ENCODE measurements at places on chromosomes 5 and 9. TPM values are rescaled to one million over a fixed set of nuclear protein-coding genes. Genes with fewer than 3 reads are reported as not detected.
A peak's percentile ranks its signal among the peaks of the same experiment; 100 is the strongest.

- H3K27ac ChIP-seq: no peak overlapping the region
- H3K4me1 ChIP-seq: peaks cover 9% of the 10 kb centered on the region
- no peak for DNase-seq
- H3K36me3 ChIP-seq: no peaks in the 10 kb centered on the region
- H3K27me3 ChIP-seq: no peaks in the 10 kb centered on the region
These were observed 71.4 kb upstream of the CAST start for GRCh38 chr5:96590796-96591195.

- H3K4me3 ChIP-seq: no peak overlapping the region
- DNase-seq: no peak
- H3K4me1 ChIP-seq: peaks cover 6% of the 10 kb centered on the region
- H3K36me3 ChIP-seq: no peaks in the 10 kb centered on the region
- H3K27me3 ChIP-seq: no peaks in the 10 kb centered on the region
These were observed 737.4 kb upstream of the GRAMD2B start for GRCh38 chr5:125685771-125686170.

DNA sequence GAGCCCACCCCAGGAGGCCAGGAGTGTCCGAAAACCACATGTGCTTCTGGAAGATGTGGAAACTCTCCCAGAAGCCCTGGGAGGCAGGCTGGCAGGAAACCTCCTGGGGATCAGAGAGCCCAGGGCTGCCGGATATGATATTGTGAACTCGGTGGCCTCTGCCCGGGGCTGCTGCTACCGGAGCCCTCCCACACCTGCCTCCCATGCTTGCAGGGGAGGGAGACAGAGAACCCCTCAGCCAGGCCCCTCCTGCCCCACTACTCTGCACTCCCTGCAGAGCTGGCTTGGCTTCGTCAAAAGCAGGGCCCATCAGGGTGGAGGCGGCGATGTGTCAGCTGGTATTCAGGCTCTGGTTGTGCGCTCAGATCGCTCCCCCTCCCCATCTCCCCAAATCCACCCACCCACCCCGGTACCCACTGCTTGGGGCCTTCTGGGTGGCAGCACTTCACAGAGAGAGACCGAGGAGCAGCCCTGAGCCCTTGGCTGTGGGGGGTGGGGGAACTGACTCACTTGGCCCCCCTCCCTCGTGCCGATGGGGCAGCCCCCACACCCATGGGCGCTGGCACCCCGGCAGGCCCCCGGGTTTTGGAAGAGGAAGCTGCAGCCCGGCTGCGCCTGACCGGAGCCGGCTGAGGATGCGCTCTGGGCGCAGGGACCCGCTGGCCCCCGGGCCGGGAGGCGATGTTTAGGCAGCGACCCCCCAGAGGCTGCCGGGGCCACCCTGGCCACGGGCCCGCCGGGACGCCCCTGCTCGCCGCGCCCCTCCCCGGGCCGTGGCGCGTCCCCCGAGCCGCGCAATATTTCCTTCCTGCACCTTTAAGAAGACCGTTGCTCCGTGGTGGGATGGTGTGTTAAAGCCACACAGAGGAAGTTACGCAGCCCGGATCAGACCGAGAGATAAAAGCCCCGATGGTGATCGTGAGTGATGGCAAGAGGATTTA is 786 bp upstream of the NTNG2 start:
- peak; percentile 29 for DNase-seq
- H3K27me3 ChIP-seq: peaks cover 71% of the 10 kb centered on the region
- no peak overlapping the region for H3K27ac ChIP-seq

DNA sequence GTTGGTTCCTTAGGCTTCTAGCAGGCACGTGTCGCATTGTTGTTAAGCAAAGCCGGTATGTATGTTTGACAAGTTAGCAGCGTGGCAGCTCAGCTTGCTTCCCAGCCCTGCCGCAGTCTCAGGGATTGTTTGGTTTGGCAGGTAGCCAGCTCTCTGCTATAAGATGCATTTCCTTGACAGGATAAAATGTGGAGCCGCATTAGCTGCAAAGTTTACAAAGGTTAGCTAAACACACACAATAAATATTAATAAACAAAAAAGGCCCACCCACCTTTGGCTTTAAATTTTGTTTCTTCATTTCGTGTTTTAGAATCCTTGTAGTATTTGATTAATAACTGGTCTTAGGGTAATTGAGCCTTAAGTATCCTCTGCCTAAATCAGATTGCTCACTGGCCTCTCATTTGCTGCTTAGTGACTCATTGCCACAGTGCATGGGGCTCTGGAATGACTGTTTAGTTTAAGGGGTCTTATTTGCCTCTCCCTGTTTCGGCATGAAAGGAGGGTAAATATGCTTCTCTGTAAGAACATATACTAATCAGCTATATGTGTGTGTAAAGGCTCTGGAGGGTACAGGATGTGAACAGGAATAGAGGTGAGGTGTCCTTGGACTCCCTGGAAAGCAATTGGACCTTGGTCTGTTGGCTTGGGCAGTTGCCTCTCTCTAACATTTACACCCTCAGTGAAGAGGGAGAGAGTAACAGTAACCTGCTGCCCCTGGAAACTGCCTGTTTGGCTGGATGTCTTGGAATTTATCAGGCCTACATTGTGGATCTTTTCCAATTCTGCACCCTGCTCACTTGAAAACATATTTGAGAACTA is 122.0 kb downstream of the GDNF start:
- H3K4me3 ChIP-seq: no peak overlapping the region
- DNase-seq: peak; percentile 90
- H3K27me3 ChIP-seq: no peaks in the 10 kb centered on the region
- no peak overlapping the region for H3K27ac ChIP-seq
- H3K4me1 ChIP-seq: peaks cover 19% of the 10 kb centered on the region

DNA sequence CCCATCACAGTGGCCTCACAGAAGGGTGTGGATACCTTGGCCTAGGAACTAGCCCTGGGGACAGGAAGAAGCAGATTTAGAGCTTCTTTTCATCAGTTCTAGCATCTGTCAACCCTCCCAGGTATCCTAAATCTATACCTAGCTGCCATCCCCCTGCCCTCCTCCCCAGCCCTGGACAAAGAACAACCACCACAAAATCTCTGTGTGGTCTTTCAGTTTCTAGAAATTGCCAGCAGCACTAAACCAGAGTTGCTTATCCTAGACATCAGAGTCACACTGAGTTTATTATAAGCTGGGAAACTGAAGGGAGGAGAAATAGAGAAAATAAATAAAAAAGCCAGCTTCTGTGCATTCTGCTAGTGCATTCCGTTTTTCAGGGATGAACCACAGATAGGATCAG is 14.6 kb downstream of the CCDC180 start:
- H3K4me1 ChIP-seq: peaks cover 5% of the 10 kb centered on the region
- H3K27me3 ChIP-seq: no peaks in the 10 kb centered on the region
- peak overlapping the region; percentile 68 for H3K27ac ChIP-seq
- H3K4me3 ChIP-seq: no peak overlapping the region

- no peaks in the 10 kb centered on the region for H3K4me1 ChIP-seq
- DNase-seq: no peak
- H3K4me3 ChIP-seq: no peak overlapping the region
- peaks cover 12% of the 10 kb centered on the region for H3K27me3 ChIP-seq
These were observed 69.8 kb downstream of the PTTG1 start for GRCh38 chr5:160491438-160491837.

- H3K27ac ChIP-seq: no peak overlapping the region
- no peaks in the 10 kb centered on the region for H3K27me3 ChIP-seq
- no peak overlapping the region for H3K4me3 ChIP-seq
- peak; percentile 44 for DNase-seq
- H3K4me1 ChIP-seq: no peaks in the 10 kb centered on the region
These were observed 68.8 kb upstream of the PPP2R2B start for GRCh38 chr5:146947181-146947941.

DNA sequence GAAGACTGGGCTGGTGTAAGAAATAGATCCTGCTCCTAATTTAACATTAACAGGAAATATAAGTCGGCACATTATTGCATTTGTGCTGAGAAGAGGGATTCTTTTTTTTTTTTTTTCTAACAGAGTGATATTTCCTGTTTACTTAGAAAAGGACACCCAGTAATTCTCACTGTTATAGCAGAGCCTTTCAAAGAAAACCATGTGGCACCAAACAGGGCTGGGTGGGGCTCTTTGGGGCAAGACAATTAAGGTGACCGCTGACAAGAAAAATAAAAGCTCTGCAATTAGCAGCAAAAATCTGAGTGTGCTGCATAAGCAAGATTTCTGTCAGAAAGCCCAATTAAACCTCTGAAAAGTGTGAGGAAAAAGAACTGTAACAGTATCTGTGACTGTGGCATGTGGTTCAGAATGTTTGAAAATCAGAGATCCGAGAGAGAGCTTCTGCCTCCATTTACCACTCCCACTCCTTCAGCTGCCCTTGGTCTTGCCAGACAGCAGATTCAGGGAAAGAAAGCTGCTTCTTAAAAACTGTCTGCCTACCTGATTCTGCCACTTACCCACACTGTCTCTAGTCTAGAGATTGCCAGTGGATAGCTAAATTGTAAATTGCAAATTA is 77.1 kb upstream of the IQGAP2 start:
- no peak overlapping the region for H3K27ac ChIP-seq
- no peaks in the 10 kb centered on the region for H3K4me1 ChIP-seq
- no peaks in the 10 kb centered on the region for H3K36me3 ChIP-seq
- no peak for DNase-seq

GRCh38 chr5:95027151-95027721 is 257.7 kb downstream of the MCTP1 start:
- no peak for DNase-seq
- no peaks in the 10 kb centered on the region for H3K27me3 ChIP-seq
- H3K4me1 ChIP-seq: peaks cover 17% of the 10 kb centered on the region
- H3K27ac ChIP-seq: no peak overlapping the region
- H3K36me3 ChIP-seq: no peaks in the 10 kb centered on the region

DNA sequence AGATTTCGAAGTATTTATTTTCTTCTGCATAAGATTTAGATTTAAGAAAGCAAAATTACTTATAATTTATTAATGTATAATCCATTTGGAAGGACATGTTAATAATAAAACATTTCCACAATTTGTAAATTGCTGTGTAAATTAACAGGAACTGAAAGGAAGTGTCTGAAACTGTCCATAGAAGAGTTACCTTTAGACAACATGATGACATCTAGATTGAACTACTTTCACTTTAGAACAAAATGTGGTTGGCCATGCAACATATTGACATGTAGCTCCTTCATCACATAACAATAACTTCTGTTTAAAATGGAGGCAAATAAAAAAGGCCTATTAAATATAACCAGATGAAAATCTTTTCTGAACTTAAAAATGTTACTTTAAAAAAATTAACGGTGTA is 1849.5 kb upstream of the ACO1 start:
- H3K4me3 ChIP-seq: no peak overlapping the region
- no peaks in the 10 kb centered on the region for H3K4me1 ChIP-seq
- no peaks in the 10 kb centered on the region for H3K27me3 ChIP-seq
- H3K36me3 ChIP-seq: peaks cover 6% of the 10 kb centered on the region
- no peak overlapping the region for H3K27ac ChIP-seq

DNA sequence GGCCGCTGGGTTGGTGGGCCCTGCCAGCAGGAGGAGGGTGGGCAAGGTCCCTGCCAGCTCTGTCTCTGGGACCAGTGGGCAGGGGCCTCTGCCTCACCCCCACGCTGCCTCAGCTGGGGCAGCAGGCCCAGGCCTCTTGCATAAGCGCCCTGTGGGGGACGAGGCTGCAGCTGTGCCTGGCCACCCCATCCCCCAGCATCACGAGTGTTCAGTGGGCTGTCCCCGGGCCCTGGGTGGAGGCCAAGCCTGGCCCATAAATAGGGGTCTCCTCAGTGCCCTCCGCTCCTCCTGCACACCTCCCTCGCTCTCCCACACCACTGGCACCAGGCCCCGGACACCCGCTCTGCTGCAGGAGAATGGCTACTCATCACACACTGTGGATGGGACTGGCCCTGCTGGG is at the start of gene PTGDS:
Gene PTGDS, plus strand, starts transcription at position 282 of the 400 bp plus-strand sequence. Its CDS starts 75 bp downstream, at position 357.
- no peak within 1 kb of the TSS for H3K4me3 ChIP-seq
- no peak for DNase-seq
- H3K27ac ChIP-seq: no peak within 1 kb of the TSS
- no peaks in the 10 kb centered on the region for H3K27me3 ChIP-seq
- H3K4me1 ChIP-seq: peaks cover 7% of the 10 kb centered on the region
- no peaks in the 10 kb centered on the region for H3K36me3 ChIP-seq

- H3K27ac ChIP-seq: no peak overlapping the region
- DNase-seq: no peak
- peaks cover 13% of the 10 kb centered on the region for H3K4me1 ChIP-seq
- peaks cover 6% of the 10 kb centered on the region for H3K36me3 ChIP-seq
These were observed 35.0 kb downstream of the KIF2A start for GRCh38 chr5:62340979-62341378.

GRCh38 chr5:134873494-134873893 is 677 bp upstream of the TXNDC15 start:
- H3K4me1 ChIP-seq: peaks cover 27% of the 10 kb centered on the region
- H3K36me3 ChIP-seq: peaks cover 21% of the 10 kb centered on the region
- DNase-seq: peak; percentile 8
- H3K4me3 ChIP-seq: peak overlapping the region; percentile 98

NSD1 gene
- total RNA-seq: 110 TPM

TMEM232 gene
- total RNA-seq: 3.1 TPM

CD14 gene
- total RNA-seq: 2.2 TPM

SGCD gene
- total RNA-seq: not detected

All from MCF 10A (cell line).